ENCODE measurements at places on chromosomes 12 and 14.

GRCh38 chr12:6843118-6843902 is 2.6 kb downstream of the GNB3 start:
- DNase-seq = no peak

DNA sequence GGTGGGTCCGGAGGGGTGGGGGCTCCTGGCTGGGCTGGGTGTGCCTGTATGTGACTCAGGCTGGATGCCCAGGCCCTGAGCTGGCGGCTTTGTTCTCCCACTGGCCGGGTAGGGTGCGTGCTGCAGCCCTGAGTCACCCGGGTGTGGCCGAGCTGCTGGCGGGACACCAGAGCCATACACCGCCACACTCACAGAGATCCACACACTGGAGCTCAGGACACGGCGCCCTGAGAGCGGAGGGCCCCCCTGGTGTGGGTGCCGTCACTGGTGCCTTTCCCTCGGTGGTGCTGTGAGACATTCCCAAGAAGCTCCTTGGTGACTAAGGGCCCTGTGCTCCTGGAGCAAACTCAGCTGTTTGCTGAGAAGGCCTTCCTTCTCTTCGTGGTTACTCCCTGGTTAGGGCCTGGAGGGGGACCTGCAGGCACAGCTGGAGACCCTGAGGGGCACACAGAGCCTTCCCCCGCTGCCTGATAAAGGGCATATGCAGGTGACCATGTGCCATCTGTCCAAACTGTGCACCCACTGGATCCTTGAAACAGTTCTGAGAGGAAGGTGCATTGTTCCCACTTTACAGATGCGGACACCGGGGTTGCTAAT is 44.3 kb downstream of the KRT80 start:
- DNase-seq = no peak

GRCh38 chr12:53976172-53976822 is 1.5 kb upstream of the HOTAIR start:
- DNase-seq = no peak

DNA sequence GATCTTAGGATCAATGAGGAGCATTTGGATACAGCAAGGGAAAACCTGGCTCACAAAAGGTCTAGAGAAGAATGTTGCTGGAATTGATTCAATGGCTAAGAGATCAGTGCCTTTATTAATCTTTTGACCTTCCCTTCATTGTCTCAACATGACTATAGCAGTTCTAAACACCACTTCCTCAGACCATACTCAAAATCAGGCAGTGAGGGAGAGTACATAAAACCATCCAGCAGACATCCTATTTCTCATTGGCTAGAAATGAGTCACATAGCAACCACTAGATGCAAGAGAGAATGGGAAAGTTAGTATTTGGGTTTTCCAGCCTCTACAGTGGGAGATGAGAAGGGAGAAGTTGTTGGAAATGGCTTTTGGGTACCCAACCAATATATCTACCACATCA is 151.4 kb upstream of the NUDT4 start:
- no peak for DNase-seq
